ENCODE measurements at places on chromosomes 1 and 21. TPM values are rescaled to one million over a fixed set of nuclear protein-coding genes. Genes with fewer than 3 reads are reported as not detected.

DNA sequence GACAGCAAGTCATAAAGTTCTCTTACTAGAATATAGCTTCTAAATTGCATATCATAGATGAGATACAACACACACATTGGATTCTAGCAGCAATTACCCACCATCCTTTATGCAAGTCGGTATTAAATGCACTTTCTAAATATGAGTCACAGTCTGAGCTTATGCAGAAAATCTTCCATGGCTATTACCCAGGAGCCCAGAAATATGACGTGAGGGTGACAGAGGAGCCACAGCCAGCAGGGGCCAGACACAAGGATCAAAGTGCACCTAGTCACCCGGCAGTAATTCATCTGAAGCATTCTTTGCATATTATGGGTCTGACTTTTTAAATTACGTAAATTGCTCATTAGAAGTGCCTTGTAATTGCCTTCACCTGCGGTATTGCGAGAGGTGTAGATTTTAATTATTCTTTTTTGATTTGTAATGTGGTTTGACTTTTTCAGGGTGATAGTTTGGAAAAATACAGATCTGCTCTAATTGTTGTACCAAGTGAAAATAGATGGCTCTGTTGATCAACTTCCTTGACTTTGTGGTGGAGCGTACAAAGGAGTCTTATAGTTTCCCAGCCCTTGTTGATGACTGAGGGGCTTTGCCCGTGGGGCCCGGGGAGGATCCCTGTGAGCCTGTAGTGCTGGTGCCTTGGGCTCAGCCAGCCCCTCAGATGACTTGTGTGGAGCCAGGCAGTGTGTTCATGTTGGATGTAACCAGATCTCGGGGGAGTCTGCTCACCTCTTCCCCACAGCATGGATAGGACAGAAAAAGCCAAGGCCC lies 470.0 kb upstream of the VAMP3 start:
- DNase-seq, result peak; percentile 37
- H3K4me1 ChIP-seq, result peaks cover 35% of the 10 kb centered on the region
- H3K27me3 ChIP-seq, result no peaks in the 10 kb centered on the region

DNA sequence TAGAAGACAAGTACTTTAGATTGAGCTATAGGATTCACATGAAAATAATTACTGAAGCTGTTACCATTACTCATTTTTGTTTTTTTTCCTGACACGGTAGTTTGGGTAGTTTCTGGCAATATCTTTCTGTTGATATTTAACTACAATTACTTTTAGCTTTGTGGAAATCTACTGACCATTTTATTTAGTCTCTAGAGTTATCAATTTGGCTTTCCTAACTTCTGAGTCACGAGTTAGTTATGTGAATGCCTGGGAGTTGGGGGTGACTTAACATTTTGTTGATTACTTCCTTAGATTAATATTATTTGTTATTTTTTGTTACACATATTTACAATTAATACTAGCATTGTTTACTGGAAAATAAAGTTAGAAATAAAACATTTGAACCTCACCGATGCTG lies 160.6 kb downstream of the HMCN1 start:
- H3K4me1 ChIP-seq, result no peaks in the 10 kb centered on the region
- no peak overlapping the region for H3K4me3 ChIP-seq
- H3K36me3 ChIP-seq, result no peaks in the 10 kb centered on the region
- H3K27me3 ChIP-seq, result no peaks in the 10 kb centered on the region
- DNase-seq, result no peak

Gene RUNX3
- total RNA-seq, result 35.2 TPM

GRCh38 chr1:94246692-94247137 lies 9.3 kb upstream of the ARHGAP29 start:
- no peak overlapping the region for H3K27ac ChIP-seq
- DNase-seq, result no peak
- 0 out of 2 replicates have a peak, but pooled peaks cover 4% of the 10 kb centered on the region for H3K27me3 ChIP-seq
- H3K4me3 ChIP-seq, result no peak overlapping the region

Gene AUNIP
- total RNA-seq, result 7.2 TPM

Gene FCGR3B
- total RNA-seq, result not detected

Gene CFAP45
- not detected for total RNA-seq

DNA sequence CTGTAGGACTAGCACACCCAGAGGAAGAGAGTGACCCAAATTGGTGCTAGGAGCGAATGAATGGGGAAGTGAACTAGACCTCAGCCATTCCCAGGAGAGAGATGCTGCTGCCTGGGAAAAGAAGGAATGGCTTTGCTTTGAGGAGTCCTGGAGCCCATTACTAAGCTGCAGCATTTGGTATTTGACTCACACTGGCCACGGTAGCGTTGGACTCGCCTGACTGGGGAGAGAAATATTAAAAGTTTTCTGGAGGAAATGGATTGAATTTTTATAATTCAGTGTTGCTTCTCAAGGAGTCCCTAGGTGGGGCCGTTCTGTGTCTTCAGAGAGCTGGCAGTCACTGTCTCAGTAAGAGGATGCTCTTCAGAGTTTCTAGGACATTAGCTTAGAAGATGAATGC lies 40.2 kb downstream of the PIK3CD start:
- no peak overlapping the region for H3K4me3 ChIP-seq
- H3K27me3 ChIP-seq, result no peaks in the 10 kb centered on the region
- peaks cover 31% of the 10 kb centered on the region for H3K4me1 ChIP-seq
- no peaks in the 10 kb centered on the region for H3K36me3 ChIP-seq

Data from Karpas-422 (cell line).